ENCODE measurements at places on chromosomes 3 and 15.

DNA sequence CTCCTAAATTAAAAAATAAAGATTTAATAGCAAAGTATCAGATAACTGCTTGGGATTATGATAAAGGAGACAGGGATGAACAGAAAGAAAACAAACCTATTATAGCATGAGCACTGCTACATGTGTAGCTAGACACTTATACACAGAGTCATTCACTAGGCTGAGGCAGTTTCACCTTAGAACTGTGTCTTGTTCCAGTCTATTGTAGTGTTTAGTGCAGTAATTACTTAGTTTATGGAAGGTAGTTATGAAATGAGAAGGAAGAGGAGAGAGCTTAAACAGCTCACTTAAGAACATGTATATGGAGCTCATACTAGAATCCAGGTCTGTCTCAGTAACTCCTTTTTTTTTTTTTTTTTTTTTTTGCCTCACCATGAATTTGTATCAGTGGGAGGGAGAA, 441.4 kb downstream of the PDCD6IP start:
- no peak for DNase-seq

DNA sequence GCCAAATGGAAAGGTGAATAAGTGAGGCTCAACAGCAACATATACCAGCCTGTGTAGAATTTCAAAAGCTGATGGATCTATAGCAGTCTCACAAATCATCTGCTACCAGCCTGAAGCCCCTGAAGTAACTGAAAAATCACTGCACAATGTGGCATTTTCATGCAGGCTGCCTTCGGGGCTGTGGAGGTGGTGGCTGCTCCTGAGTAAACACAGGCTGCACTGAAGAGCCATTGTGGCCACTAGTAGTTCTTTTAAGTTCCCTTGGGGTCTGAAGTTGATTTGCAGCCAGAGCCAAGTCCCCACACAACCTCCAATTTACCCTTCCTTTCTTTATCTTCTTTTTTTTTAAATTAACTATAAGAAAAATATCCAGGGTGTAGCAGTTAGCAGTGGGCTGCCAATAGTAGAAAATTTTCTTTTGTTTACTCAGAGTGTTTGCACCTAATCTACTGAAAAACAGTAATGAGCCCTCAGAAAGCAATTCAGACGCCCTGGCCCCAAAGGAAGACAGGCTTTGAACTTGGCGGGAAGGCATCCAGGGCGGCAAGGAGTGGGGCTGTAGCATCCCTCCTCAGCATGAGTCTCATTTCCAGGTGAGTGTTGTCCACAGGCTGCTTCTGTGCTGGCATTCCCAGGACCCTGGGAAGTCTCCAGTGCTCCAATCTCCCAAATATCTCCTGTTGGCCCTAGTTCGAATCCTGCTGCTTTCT, 13.3 kb upstream of the SUSD5 start:
- DNase-seq: no peak

- no peak for DNase-seq
Measured at GRCh38 chr15:74422265-74422651, 11.5 kb downstream of the SEMA7A start.

DNA sequence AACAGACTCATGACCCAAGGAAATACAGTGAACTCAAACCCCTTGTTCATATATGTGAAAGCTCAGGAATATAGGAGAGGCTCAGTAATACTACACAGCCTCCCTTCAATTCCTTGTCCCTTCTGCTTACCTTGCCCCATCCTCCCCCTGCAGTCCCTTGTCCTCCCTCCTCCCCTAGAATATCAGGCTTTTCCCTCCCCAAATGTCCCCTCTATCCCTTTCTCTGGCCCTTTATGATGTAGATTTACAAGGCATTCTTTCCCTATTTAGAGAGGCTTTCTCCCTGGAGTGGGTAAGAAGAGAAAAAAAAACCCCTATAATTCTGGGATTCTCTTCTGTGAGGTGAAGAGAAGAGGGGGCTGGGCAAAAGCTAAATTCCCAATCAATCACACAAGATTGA, 64.9 kb upstream of the KBTBD8 start:
- DNase-seq: no peak

- DNase-seq: peak; percentile 16
Measured at GRCh38 chr15:48144889-48145288, 24.1 kb downstream of the SLC24A5 start.

GRCh38 chr3:42591811-42592210, 1.2 kb downstream of the SS18L2 start:
- DNase-seq: no peak

DNA sequence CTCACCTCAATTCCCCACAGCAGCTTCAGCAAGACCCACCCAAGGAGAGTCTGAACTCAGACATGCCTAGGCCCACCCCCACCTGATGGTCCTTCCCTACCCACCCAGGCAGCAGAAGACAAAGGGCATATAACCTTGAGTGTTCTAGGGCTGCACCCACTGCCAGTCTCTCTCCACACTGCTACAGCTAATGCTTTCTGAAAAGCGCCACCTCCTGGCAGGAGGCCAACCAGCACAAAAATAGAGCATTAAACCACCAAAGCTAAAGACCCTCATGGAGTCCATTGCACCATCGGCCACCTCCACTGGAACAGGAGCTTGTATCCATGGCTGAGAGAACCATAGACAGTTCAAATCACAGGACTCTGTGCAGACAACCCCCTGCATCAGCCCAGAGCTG, 11.3 kb upstream of the RPL39L start:
- DNase-seq: peak; percentile 11

DNA sequence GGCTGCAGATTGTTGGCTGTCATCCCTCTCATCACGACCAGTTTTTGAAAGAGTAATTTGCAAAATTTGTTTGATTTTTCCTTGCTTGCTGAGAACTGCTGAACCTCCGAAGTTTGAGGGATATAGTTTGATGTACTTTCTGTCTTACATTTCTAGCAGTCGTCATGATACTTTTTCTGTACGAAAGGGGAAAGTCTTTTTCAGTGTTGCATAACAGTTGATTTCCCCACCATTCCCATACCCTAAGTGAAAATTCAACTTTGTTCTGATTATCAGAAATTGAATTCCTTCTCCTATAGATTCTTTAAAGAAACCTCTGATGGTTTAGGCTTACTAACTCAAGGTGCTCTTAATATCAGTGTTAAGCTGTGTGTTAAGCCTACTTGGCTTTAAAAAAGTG, 1.6 kb downstream of the PDE8A start:
- DNase-seq: no peak

DNA sequence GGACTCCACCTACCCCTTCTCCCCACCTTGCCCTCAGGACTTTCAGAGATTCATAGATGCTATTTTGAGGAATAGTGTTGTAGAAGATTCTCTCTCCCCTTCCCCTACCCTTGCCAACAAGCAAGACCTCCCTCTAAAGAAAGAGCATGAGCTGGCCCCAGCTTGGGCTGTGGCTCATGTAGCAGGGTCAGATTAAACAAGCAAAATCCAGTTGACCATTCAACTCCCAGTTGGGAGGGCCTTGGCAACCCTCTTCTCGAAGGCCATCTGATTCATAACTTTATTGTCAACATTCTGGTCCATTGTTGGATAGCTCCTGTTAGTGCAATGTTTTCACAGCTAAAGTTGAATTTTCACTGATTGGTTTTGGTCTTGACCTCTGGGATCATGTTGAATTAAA, 41.1 kb downstream of the TNFAIP8L3 start:
- no peak for DNase-seq

GRCh38 chr3:168272343-168272985, 176.7 kb upstream of the GOLIM4 start:
- no peak for DNase-seq

- DNase-seq: no peak
Measured at GRCh38 chr15:84913360-84913723, 28.9 kb downstream of the SLC28A1 start.

- no peak for DNase-seq
Measured at GRCh38 chr3:127607675-127608361, 9.6 kb downstream of the MCM2 start.

DNA sequence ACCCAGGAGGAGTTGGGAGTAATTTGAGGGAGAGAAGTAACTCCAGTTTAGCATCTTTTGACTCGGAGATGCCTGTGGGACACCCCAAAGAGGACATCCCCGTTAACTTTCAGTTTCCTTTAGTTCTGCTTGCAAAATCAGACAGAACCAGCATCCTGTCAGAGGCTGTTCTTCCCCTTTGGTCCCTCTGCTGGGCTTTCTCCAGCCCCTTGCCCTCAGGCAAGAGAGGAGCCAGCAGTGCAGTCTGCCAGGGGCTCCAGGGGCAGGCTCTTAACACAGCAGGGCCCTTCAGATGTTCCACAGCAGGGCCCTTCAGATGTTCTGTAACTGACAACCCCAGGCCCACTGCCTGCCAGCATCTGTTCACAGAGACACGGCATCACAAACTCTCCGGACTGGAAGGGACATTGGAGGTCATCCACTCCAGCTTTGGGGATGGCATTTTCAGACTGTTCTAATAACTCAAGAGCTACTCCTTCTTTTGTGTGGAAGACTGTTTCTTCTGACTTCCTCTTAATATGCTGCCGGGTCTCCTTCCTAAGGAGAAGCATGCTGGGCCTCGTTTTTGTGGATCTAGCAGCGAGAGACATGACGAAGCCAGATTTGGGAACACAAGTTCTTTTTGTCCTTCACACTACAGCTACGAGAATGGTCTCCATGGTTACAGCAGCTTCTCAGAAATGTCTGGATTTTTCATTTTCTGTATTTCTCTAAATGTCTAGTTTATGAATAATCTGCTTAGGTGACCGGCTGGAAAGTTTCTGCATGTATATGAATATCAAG, 51.9 kb downstream of the KY start:
- DNase-seq: no peak

- no peak for DNase-seq
Measured at GRCh38 chr3:148535001-148535400, 162.7 kb upstream of the AGTR1 start.

DNA sequence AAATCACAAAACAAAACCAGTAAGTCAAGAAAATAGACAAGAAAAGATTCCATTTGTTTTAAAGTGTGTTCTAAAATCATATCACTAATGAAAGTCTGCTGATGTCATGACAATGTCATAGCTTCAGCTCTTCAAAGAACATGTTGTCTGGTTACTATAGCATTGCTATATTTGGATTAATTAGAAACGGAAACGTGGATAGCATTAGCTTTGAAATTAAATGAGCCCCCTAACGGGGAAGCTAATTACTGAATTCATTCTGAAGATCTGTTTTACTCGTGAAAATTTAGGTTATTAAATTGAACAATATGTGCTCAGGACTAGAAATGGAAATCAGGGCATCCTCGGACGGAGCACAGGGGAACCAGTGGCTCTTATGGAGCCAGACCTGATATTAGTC, 316.7 kb upstream of the AGTR1 start:
- DNase-seq: no peak

GRCh38 chr3:126180477-126181397, at the start of gene ALDH1L1:
Gene ALDH1L1 (minus strand): TSS chr3:126180586. CDS start chr3:126160979, 19,607 bp downstream.
- peak; percentile 11 for DNase-seq

GRCh38 chr15:66477011-66477410, 20.6 kb downstream of the SNAPC5 start:
- no peak for DNase-seq

GRCh38 chr15:36832774-36833463, 253.5 kb downstream of the CDIN1 start:
- peak; percentile 19 for DNase-seq

- DNase-seq: no peak
Measured at GRCh38 chr15:53160092-53160704, 370.1 kb upstream of the ONECUT1 start.

GRCh38 chr3:112767177-112767576, 79.5 kb downstream of the CD200R1L start:
- no peak for DNase-seq

DNA sequence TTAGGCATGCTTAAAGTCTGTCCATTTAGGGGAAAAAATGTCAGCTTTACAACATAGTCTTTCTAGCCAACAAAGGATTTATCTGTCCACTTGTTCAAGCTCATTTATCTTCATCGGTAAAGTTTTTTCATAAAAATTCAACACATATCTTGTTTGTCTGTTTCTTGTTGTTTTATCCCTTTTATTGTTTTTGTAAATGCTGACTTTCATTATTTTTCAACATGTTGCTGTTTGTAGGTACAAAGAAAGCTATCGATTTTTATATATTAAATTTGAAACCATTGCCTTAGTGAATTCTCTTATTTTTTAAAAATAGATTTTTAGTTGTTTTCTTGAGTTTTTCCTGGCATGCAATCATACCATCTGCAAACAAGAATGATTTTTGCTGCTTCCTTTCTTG, 185.8 kb downstream of the NSMCE3 start:
- DNase-seq: no peak

DNA sequence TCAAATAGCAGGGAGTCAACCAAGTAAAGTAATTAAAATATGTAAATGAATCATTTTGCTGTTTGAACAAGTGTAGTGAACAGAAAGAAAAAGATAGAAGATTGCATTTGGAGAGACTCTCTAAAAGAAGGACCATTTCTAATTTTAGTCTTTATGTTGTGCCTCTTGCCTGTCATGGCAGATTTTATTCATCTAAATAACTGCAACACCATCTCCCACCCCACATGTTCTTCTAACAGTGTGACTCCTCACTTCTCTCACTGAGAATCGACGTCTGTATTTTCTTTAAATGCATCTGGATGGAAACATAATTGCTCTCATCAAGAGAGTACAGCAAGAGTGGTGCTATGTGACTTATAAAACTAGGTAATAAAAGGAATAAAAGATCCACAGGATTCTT, 439.9 kb upstream of the GBE1 start:
- no peak for DNase-seq

DNA sequence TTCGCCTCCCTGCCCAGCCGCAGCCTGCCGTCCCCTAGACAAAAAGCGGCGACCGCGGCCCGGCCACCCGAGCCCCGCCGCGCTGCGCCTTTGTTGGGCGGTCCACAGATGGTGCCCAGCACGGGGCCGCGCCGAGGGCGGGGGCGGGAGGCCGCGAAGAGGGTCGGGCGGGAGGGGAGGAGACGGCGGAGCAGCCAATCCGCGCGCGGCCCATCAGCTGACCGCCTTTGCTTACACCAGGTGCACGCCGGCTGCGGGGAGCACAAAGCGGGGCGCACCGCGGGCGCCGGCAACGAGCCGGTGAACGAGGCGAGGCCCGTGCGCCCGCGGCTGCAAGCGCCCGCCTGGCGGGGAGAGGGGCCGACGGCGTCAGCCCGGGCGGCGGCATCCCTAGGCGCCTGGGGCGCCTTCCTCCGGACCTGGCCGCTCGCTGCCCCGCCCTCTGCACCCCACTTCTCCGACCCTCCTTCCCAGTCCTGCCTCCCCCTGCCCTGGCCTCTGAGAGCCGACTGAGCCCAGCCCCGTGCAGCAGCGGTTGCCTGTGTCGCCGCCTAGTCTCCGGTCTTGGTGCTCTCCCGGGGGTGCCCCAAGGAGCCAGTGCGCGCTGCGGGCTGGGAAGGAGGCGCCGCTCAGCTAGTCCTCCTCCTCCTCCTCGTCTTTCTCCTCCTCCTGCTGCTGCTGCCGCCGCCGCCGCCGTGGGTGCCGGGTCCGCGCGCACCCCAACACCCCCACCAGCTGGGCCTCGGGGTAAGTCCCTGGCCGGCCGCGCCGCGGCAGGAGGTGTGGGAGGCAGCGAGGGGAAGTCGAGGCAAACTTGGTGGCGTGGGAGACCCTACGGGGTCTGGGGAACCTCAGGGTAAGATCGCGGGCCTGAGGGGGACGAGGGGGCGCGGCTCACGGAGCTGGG, at the start of gene LRRN1:
TSS of gene LRRN1 (plus strand) at position 259 of the 907 bp plus-strand sequence. CDS start 45,211 bp downstream, outside the sequence.
- no peak for DNase-seq

DNA sequence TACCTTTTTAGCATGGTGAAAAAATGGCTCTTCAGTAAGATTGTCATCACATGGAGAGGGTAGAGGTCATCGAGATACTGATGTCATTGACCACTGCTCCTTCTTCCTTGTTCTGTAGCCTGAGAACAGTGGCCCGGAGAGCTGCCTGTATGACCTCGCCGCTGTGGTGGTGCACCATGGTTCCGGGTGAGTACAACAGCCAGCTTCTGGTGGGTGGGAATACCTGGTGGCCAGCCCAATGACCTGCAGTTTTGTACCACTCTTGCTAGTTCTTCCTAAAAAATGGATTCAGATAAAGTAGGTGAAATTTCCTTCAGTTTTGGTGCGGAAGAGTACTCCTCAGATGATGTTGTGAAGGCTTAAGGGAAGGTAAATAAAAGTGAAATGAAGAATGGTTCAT, 8.4 kb upstream of the FBXL22 start:
- no peak for DNase-seq
